ENCODE measurements at places on chromosomes 2 and 18.

GRCh38 chr2:68487773-68488355, 20.5 kb downstream of the APLF start:
- no peak for DNase-seq

- no peak for DNase-seq
Measured at GRCh38 chr2:218074031-218074430, 5.0 kb downstream of the RUFY4 start.

DNA sequence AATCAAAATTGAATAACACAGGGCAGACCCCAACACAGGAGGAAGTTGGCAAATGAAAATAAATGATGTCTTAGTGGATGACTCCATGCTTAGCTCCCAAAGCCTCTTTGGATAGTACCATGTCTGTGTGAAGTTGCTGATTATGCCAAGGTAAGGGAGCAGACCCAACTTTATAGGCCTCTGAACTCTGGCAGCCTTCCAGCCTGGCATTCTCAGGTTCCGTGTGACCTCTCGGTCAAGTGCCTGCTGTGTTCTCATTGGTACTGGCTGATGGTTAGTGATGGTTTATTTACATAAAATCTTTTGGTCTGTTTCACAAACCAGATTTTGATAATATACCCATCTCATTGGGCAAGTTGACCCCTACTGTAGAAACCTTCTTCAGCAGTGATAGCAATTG, 112.2 kb upstream of the TTC39C start:
- DNase-seq, result no peak

GRCh38 chr2:158984604-158985135, 16.2 kb downstream of the TANC1 start:
- DNase-seq, result no peak

DNA sequence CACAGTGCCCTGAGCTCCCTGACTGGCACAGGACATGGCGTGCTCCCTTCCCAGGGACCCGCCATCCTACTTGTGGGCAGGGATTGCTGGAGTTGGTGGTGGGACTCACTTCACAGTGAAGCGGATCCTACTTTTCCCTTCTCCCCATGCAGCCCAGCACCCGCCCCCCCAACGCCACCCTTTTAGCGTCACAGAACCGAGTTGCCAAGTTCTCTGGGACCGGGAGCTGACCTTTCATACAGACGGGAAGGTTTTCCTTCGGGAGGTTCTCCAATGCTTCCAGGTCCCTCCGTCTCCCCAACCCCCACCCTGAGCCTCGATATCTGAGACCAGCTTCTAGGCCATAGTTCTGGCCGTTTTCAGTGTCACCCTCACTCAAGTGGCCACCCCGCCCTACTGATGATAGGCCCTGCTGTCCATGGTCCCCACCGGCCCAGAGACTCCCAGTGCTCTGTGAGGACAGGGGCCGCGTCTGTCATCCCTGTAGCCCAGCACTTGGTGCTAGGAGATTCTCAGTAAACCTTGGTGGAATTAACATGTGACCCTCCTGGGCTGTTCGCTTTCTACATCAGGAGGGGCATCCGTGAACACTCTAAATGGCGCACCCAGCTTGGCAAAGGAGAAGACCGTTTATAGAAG, 1.6 kb upstream of the DNMT3A start:
- no peak for DNase-seq

GRCh38 chr2:194252127-194252526, 1404.9 kb upstream of the SLC39A10 start:
- no peak for DNase-seq

DNA sequence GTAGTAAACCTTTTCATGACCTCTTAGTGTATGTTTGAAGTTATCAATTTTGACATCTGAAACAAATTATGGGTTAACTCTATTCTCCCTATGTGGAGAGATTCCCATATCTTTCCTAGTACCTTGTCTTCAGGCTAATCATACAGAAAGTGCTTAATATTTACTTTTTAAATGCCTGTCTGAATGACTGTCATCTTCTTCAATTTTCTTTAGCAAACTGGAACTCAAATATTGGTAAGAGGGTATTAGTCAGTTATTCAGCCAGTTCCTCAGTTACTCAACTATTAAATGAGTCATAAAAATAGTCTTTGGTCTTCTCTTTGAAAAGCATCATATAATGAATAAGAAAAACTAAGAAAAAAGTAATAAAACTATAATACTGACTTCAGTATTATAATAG, 1038.0 kb upstream of the PIK3C3 start:
- DNase-seq, result no peak

- no peak for DNase-seq
Measured at GRCh38 chr2:190843890-190844699, 36.5 kb upstream of the GLS start.

DNA sequence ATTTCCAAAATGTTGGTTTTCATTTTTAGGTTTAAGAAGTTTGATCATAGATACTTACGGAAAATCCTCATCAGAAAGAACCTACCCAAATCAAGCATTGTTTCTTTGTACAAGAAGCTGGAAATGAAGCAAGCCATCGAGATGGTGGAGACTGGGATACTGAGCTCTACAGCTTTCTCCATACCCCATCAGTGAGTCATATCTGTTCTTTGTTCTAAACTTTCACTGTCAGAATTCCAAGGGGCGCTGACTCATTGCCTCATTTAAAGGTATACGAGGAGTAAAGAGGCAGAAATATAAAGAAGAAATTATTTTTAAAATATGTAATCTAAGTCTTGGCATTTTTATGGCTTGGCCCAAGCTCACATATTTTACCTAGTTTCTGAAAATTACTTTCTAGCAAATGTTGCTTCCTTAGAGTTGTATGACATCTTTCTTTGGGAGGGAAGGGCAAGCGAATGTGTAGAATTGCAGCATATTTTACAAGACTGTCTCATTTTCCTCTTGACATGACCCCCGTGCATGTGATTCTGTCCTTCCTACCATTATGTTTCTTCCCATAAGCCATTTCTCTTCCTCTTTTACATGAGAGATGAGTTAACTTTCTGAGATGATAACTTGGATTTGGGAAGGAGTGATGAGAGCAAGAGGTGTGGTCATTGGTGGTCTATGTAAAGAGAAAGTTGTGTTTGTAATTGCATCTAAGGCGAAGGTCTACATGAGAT, 41.2 kb downstream of the SLC9A4 start:
- DNase-seq, result no peak
